ENCODE measurements at places on chromosomes 7 and 10.

- DNase-seq, result no peak
Measured at GRCh38 chr10:96441322-96441885, 72.3 kb downstream of the TLL2 start.

DNA sequence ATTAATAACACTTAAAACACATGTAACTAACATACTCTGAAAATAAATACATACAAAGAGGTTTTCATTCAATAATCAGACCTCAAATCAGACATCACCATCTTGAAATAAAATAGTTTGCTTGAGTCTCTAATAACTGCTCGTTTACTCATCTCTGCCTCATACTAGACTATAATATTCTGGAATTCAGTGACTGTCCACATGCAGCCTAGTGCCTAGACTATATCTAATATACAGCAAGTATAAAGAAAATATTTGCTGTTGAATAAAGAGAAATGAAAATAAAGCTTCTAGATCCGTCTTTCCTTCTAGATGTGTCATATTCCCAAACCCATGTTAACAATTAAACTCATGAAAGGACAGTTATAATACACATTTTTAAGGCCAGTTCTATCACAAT, 236.3 kb upstream of the LRRN3 start:
- DNase-seq, result no peak

DNA sequence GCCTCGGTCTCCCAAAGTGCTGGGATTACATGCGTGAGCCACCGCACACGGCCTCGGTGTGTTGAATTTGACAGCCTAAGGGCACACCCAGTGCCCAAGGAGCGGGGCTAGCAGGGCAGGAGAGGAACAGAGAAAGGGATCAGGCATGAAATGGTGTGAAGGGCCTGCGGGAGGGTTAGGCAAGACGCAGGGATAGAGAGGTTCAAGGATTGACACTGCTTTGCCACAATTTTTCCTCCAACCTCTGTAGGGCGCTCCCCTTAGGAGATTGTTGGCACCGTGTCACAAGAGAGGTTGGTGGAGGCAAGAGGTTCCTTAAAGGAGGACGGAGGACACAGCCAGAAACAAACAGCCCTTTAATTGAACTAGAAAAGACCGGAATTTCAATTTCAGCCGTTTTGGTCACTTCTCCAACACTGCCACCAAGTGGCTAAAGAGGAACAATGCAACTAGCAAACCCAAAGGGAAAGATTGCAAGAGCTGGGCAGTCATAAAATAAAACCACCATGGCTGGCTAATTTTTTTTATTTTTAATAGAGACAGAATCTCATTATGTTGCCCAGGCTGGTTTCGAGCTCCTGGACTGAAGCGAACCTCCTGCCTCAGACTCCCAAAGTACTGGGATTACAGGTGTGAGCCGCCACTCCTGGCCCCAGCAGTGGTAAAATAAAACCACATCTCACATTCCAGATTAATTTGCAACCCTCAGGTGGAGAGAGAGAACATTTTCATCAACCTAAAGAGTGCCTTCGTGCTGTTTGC, 6.9 kb upstream of the CREB3L2 start:
- DNase-seq, result peak; percentile 44

GRCh38 chr7:98315318-98315993, 34.0 kb downstream of the BRI3 start:
- no peak for DNase-seq

GRCh38 chr7:138746073-138746472, 44.9 kb upstream of the SVOPL start:
- DNase-seq, result no peak

GRCh38 chr7:51301806-51302205, 14.8 kb downstream of the COBL start:
- DNase-seq, result no peak

DNA sequence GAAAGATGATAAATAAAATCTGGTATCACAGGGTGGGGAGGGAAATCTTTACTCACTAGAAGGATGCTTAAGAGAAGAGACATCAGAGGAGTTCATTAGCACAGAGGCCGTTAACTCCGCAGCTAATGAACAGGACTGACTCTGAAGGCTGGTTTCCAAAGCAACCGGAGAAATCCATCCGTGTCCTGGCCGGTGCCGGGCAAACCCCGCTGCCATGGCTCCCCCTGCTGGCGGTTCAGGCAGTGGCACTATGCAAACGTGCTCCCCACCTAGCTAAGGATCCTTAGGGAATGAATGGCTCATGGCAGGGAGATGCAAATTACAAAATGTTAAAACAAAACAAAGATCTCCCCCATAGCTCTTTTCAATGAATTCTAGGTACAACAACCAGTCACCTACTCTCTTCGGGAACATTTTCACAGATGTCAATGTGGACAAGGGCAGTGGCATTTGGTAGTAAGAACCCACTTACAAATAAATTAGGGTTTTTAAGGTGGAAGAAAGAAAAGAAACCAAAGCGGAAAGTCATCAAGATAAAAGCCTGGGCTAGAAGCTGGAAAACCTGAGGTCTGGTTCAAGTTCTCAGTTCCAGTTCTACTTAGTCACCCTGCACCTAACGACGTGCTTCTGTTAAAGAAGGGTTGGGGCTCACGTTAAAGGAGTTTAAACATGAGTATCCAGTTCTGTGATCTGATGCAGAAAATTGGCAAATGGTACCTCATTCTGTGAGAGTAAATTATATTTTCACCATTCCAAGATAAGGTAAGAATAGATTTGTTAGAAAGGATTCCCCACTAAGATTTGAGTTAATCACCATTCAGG, 138.2 kb downstream of the SVIL start:
- peak; percentile 69 for DNase-seq

Data from C1 segment of cervical spinal cord (tissue), 14 donors.